Activated CD4-positive, alpha-beta T cell treated with anti-CD3 and anti-CD28 coated beads, Interleukin-2, amount 50 U/mL, for 48 hours (primary cell): ENCODE measurements at places on chromosomes 7 and 10.

GRCh38 chr10:59283456-59284091 lies 78.8 kb downstream of the FAM13C start:
- no peak for DNase-seq

- DNase-seq = no peak
These were observed 77.4 kb upstream of the NRBF2 start for GRCh38 chr10:63055705-63056104.

DNA sequence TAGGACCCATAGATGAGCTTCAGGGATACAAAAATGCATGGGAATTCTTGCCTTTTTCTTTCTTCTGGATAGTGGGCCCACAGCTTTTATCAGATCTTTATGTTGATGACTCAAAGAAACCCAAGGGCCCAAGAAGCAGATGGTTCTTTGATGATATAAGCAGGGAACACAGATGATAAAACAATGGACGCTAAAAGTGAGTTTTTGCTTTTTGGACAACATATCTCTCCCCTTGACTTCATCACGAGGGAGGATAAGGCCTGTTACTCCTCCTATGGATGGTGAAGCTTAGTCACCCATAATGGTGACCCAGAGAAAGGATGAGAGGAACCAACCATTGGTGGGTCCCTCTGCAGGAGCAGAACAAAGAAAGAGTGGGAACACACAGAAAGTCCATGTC lies 6.5 kb upstream of the OGA start:
- DNase-seq = no peak

GRCh38 chr10:27794157-27794556 lies 48.5 kb upstream of the MKX start:
- DNase-seq = no peak

DNA sequence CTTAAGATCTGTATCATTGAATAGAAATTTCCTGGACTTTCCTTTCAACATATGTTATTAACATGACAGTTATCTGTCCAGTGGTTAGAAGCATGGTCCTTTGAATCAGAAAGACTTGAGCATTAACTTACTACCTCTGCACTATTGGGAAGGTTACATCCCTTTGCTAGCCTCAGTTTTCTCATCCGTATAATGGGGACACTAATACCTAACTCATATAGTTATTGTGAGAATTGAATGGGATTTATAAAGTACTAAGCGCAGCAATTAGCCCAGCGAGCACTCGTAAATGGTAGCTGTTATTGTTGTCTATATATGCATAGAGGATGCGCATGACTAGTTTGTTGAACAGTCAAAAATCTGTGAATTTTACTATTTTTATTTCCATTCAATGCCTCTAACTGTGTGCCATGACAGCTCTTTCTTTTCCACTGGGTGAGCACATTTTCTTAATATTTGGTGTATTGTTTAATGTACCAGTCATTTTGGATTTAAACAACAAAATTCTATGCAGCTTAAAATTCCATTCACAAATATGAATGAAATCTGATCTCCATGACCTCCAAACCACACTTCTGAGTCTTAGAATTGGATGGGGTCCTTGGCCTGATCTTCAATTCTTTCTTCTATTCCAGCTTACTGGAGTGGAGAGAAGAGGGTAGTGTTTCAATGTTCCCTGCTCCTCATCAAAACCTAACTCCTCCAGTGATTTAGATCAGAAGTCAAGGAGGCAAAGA lies 65.0 kb downstream of the CACNB2 start:
- DNase-seq = no peak

GRCh38 chr7:1109581-1110310 lies 21.8 kb downstream of the GPER1 start:
- DNase-seq = no peak

- no peak for DNase-seq
These were observed 558.3 kb upstream of the TPK1 start for GRCh38 chr7:145394126-145394525.

DNA sequence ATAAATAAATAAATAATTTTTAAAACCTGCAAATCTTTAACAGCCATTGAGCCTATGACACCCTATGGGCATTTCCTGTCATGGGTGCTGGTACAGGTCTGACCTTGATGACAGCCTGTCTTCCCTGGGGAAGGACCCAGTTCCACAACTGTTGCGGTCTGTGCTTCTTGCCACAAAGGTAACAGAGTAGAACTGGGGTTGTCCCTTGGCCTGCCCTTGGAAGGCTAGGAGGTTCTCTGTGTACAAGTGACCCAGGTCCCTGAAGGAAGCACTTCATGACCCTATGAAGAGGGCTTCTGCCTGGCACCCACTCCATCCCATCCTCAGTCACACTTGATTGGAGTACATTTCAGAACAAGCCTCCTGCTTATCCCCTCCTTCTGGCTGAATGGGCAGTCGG lies 66.9 kb downstream of the OGDH start:
- DNase-seq = no peak

DNA sequence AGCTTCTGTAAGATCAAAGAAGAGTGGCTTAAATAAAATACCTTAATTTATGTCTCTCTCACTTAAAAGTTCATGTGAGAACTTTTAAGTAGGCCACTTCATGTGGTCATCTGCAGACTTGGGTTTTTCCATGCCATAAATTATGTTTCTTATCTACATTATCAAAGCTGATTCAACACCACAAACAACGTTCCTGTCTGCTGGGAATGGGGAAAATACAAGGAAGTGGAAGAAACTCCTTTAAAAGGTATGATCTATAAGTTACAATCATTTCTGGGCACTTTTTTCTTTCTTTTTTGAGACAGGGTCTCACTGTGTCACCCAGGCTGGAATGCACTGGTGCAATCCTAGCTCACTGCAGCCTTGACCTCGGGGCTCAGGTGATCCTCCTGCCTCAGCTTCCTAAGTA lies 16.9 kb upstream of the OTUD1 start:
- DNase-seq = no peak

GRCh38 chr10:85612833-85613232 lies 753.8 kb downstream of the GRID1 start:
- no peak for DNase-seq

DNA sequence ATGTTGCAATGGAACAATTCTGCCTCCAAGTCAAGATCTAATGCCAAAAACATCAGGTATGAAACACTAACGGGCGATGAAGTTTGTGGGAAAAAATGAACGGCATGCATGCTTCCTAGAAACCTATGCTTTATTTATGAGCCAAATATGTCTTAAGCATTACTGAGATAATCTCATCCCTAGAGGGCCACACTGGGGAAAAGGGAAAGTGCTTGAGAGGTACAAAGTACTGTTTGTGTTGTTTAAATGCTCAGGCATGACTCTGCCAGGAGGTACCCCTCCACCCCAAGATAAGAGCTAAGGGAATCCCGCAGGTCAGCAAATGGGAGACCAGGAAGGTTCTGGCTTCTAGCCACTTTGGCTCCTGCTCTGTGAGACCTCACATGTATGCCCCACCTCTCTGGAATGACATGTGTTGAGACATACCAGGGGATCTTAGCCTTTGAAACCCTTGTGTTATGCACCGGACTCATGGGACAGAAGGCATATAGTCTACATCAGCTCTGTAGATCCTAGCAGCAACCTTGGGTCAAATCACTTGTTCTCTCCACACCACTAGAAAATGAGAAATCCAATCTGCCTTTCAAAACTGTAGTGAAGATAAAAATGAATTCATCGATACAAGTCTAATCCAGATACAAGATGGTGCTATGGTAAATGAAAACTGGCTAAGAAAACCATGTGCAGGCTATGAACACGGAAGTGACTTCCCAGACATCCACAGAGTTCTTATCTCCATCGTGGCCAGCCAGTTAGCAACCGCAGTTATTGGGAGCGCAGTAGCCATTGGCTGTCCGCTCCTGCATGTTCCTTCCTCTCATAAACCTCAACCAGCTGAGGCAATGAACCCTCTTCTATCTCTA lies 61.0 kb downstream of the CREB3L2 start:
- no peak for DNase-seq

GRCh38 chr10:126673565-126673964 lies 3.1 kb upstream of the C10orf90 start:
- no peak for DNase-seq

DNA sequence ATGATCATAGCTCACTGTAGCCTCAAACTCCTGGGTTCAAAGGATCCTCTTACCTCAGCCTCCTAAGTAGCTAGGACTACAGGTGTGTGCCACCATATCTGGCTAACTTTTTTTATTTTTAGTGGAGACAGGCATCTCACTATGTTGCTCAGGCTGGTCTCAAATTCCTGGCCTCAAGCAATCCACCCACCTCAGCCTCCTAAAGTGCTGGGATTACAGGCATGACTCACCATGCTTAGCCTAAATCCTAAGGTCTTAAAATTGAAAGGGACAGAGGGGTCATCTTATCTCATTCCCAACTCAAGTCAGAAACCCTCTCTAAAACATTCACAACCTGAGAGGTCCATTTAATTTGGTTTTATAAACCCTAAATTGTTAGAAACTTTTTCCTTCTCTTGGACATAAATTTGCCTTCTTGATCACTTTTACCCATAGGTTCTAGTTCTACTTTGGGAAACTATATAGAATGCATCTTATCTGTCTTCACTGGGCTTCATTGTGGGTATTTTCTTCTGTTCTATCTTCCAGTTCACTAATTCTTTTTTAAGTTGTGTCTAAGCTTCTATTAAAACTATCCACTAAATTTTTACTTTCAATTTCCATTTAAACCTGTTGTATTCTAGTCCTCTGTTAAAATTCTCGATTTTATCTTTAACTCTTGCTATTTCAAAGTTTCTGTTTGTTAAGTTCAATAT lies 183.4 kb upstream of the KAT6B start:
- no peak for DNase-seq

GRCh38 chr10:51117794-51118193 lies 43.5 kb downstream of the PRKG1 start:
- DNase-seq = no peak

DNA sequence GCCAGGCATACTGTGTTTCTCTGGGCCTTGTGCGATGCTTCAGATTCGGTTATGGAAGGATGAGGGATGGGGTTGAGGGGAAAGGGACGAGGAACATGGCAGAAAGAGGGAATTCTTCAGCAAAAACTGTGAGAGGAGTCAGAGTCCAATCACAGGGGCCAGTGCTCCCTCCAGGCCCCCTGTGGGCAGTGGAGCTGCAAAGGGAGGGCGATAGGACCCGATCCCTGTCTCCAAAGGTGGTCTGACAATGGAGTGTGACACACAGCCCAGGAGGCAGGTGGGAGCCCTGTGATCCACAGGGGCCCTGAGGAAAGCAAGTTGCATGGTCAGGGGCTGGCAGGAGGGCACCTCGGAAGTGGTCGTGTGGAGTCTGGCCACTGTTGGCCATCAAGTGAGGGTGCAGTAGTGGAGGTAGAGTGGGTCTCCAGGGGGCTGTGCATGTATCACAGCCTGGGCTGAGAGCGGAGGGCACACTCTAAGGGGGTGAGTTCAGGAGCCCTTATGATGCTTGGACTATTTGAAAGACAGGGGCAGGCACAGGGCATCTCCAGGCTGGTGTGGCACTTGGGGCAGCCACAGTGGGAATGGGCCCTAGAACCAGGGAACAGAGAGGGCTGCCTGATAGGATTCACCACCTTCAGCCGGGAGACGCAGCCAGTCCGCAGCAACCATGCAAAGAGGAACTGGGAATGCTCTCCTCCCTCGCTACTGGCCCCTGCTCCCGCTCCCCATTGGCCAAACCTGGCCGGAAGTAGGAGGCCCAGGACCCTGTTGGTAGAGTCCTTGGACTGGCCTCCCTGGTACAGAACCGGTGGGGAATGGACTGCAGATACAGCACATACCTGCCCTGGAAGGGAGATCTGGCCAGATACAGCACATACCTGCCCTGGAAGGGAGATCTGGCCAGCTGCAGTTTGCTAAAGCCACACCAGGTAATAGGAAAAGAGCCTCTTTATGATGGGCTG lies 115.9 kb downstream of the ADCY1 start:
- DNase-seq = no peak

DNA sequence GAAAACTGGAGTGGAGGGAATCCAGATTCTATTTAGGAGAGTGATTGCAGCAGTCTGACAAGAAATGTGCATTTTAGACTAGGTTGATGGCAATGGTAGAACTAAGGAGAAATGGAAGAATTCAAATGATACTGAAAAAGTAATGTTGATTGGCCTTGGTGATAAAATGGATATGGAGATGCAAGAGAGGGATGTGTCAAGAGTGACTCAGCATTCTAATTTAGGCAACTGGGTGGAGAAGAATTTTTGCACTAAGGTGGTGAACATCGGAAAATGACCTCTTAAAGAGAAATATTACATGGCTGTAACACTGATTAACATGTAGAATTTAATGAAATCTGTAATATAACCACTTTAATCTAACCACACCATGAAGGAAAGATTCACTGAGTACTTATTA lies 806.5 kb downstream of the PHTF2 start:
- no peak for DNase-seq

GRCh38 chr10:1576467-1577372 lies 160.6 kb downstream of the ADARB2 start:
- no peak for DNase-seq

GRCh38 chr10:7507887-7508726 lies 97.3 kb upstream of the SFMBT2 start:
- peak; percentile 9 for DNase-seq

- no peak for DNase-seq
These were observed 51.6 kb downstream of the RNLS start for GRCh38 chr10:88531392-88532052.

DNA sequence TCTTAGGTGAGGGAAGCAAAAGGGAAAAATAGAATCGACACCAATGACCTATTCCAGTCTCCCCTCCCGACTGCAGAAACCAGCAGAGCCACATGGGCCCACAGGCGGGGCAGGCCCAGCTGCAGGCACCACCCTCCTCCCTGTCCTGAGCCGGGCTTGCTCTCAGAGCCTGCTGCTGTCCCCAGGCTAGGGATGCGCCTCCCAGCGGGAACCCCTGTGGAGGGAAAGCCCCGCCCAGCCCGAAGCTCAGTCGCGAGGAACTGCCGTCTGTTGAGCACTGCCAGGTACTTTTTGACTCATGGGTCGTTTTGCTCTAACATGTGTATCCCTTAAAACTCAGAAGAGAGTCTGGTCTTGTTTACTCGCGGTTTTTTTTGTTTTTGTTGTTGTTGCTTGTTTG lies 124.5 kb upstream of the RET start:
- no peak for DNase-seq

GRCh38 chr7:157690833-157691585 lies 354.2 kb downstream of the DNAJB6 start:
- no peak for DNase-seq

GRCh38 chr10:48437546-48437945 lies 131.1 kb downstream of the MAPK8 start:
- no peak for DNase-seq

GRCh38 chr10:71814922-71815411 lies 36.1 kb downstream of the PSAP start:
- DNase-seq = no peak

- no peak for DNase-seq
These were observed 2.6 kb downstream of the CXCL12 start for GRCh38 chr10:44382131-44382858.

- DNase-seq = peak; percentile 9
These were observed 5.7 kb upstream of the TNRC18 start for GRCh38 chr7:5429253-5429856.
